Left colon (tissue), 2 donors: ENCODE measurements at places on chromosomes 5 and 9. TPM values are rescaled to one million over a fixed set of nuclear protein-coding genes. Genes with fewer than 3 reads are reported as not detected.

CBY3 gene
- total RNA-seq, result not detected

FOXE1 gene
- total RNA-seq, result 0.08 TPM

NIPAL4 gene
- total RNA-seq, result 0.84 TPM

RAB3C gene
- 1.2 TPM for total RNA-seq

DNA sequence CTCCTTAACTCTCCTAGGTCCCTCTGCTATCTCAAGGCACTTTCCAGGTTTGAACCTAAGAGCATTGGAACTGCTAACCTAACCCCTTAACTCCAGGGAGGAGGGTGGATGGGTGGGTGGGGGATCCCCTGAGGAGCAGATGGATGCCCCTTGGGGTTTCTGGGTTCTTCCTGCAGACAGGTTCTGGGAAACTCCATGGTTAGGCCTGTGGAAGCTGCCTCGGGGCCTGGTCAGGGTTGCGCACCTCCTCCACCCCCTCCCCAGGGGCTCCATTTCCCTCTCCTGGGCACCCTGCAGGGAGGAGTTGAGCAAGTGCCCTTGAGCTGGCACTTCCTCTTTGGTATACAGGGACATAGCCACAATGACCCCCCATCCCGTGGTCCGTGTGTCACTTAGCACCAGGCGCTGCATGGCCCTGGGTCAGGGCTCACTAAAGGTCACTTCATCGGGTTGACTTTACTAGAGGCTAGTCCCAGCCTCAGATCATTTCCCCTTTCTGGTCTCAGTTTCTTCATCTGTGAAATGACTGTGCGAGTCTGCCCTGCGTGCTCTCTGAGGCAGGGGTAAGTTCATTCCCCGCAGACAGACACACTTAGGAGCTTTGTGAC is 16.0 kb downstream of the CXXC5 start:
- no peak for DNase-seq

GRCh38 chr5:39040875-39041274 is 33.3 kb downstream of the RICTOR start:
- DNase-seq, result no peak

LHX3 gene
- not detected for total RNA-seq

GRCh38 chr5:139378101-139378825 is 4.8 kb downstream of the SLC23A1 start:
- no peak for DNase-seq

DNA sequence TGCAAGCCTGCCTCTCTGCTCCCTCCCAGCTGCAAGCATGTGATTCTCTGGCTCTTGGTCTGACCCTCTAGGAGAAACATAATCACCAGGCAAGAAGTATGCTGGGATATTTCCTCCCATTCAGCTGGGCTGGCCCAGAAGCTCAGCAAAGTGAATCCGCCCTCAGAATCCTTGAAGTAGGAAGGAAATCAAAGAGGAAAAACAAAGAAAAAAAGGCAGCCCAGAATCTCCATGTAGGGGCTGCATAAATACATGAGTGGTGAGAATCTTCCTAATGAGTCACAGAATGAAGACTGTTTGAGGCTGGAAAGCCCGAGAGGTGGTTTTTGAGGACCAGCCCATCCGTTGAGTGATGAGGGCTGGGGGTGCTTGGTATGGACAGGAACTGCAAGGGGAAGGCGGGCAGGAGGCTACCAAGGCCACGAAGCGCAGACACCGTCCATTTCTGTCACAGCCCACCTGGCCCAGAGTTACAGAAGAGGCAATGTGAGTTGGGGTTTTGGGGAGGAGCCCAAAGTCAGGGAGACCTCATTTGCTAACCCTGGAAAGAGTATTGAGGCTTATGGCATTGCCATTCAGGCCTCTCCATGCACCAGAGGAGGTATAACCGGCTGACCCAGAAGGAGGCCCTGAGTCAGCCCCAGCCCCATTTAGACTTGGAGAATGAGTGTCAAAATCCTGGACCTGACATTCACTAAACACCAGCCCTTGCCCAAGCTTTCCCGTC is 33.4 kb upstream of the TGFBR1 start:
- no peak for DNase-seq

S1PR3 gene
- 3.2 TPM for total RNA-seq

DNA sequence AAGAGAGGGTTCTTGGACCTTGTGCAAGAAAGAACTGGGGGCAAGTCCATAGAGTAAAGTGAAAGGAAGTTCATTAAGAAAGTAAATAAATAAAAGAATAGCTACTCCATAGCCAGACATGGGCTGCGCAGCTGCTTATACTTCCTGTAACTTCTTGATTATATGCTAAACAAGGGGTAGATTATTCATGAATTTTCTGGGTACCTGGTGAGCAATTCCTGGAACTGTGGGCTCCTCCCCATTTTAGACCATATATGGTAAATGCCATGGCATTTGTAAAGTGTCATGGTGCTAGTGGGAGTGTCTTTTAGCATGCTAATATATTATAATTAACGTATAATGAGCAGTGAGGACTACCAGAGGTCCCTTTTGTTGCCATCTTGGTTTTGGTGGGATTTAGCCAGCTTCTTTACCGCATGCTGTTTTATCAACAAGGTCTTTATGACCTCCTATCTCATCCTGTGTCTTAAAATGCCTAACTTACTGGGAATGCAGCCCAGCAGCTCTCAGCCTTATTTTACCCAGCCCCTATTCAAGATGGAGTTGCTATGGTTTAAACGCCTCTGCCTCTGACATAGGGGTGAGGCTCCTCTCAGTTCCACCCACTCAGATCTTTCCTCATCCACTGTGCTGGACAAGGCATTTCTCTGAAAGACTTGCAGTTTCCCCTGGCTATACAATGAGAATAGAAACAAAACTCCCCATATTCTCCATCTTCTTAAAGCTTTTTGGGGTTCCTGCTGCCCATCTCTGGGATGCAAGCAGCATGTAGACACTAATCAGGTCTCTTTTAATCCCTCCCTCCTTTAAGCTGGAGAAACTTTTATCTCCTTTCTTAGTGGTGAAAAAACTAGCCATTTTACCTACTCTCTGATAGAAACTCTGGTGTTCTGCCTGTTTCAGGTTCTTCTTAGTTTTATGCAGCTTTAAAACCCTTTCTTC is 91.2 kb downstream of the ARRDC3 start:
- no peak for DNase-seq

- peak; percentile 77 for DNase-seq
Observed at GRCh38 chr9:121972501-121972981, 120.6 kb downstream of the TTLL11 start.

GRCh38 chr9:114696814-114697544 is 15.0 kb upstream of the TEX48 start:
- no peak for DNase-seq

DNA sequence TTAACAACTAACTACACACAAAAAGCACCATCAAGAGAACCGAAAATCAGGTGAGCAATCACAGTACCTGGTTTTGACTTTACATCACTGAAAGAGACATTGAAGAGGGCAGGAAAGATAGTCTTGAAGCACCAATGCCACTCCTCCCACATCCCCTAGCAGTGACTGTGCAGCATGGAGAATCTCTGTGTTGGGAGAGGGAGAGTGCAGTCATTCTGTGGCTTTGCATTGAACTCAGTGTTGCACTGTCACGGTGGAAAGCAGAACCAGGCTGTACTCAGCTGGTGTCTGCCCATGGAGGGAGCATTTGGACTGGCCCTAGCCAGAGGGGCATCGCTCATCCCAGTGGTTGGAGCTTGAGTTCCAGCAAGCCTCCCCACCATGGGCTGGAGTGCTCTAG is 40.4 kb downstream of the C5 start:
- no peak for DNase-seq

EGFLAM gene
- 0.98 TPM for total RNA-seq

- DNase-seq, result no peak
Observed at GRCh38 chr5:92147266-92147665, 764.1 kb upstream of the ARRDC3 start.

GRCh38 chr5:133123297-133123696 is 71.5 kb downstream of the HSPA4 start:
- no peak for DNase-seq

DNA sequence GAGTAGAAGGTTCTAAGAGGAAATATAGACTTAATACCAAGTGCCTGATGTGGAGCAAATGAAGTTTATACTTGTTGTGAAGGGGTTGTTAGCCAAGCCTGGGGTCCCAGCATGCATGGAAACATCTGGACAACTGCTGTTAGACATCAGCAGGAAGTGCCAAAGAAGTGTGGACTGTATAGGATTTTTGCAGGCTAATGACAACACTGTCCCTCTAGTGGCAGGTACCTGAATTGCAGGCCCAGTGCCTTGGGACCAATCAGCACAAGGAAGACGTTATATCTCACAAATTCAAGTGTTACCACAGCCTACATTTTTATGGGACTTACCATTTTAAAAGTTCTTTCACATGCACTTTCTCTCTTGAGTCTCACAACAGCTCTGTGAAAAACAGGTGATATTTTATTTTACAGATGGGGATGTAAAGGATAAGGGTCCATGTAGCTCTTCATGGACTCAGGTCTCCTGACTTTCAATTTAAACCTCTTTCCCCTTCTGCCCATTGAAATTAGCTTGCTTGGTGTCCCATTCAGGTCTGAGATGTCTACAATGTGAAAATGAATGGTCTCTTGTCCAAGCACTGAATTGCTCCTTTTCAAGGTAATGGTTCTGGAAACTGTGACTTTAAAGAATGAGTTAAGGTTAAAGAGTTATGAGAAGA is 89.0 kb upstream of the MAP1B start:
- DNase-seq, result peak; percentile 78
